Activated CD4-positive, alpha-beta T cell treated with anti-CD3 and anti-CD28 coated beads for 24 hours (primary cell): ENCODE measurements at places on chromosomes 5 and 9.

- no peak for DNase-seq
These were observed 544.1 kb downstream of the RAB3C start for GRCh38 chr5:59126708-59127573.

GRCh38 chr9:107684224-107684623 is 194.7 kb upstream of the KLF4 start:
- no peak for DNase-seq

DNA sequence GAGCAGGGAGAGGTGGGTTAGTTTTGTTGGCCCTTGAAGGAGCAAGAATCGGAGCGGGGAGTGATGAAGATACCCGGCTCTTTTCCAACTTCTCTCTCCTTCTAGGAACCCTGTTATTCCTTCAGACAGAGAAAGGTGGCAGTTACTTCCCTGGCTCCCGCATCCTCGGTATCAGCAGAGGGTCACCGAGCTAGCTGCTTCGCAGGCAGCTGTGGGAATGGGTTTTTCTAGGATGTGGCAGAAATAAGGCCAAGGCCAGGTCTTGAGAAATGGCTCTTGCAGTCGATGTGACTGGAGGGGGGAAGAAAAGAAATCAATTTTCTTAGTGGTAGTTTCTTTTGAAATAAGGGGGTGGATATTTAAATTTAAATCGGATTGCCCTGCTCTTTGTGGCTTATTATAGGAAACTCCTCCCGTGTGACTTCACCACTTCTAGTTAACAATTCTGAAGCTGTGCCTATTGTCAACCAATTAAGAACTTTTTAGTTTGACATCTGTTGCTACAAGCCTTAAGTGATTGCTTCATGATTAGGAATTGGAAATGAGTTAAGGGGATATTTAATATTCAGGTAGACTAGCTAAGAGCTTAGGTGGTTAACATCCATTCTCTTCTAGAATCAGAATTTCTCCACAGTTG is 1.4 kb downstream of the SAP30L start:
- DNase-seq: no peak

GRCh38 chr5:173714551-173715428 is 98.3 kb upstream of the BOD1 start:
- DNase-seq: no peak

DNA sequence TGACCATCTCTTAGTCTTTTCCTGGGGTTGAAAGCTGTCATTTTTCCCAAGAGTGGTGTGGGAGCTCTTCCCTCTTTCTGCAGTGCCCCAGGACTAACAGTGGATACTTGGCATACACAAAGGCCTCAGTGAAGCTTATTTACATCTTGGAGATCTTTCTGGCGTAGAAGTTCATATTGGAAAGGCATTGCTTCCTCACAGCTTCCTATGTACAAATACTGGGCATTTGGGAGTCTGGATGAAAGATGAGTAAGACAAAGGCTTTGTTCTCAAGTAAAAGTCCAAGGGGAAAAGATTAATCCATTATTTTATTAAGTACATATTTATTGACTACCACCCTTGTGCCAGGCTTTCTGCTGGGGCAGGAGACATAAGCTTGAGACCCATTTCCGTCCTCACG is 22.0 kb downstream of the MAP3K1 start:
- no peak for DNase-seq

DNA sequence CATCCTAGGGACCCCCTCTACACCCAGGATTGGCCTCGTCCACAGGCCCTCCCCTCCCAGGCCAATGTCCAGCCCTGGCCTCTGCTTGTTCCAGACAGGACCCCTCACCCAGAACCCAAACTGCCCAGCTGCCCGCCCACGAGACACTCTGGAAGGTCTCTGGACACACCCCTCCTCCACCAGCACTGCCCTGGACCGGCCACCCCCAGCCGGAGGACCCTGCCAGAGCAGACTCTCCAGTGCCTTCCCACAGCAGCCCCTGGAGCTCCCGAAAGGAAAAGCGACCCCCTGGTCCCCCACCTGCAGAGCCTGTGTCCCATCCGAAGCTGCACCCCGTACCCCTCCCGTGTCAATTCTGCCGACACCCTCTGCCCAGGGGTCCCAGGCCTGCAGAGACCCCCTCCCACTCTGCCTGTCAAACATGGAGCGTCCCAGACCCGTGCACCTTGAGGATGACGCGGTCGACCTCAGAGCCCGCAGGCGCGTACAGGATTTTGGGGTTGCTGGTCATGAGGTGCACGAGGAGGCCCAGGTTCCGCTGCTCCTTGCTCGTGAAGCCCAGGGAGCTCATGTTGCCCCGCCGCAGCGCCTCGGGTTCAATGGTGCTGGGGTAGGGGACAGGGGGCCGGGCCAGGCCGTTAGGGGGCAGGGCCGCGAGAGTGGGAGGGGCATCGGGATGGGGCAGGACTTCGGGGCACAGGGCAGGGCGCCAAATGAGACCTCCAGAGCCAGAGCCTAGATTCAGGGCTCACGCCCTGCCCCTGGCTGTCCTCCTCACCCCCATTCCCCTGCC is 8.0 kb downstream of the ABCA2 start:
- no peak for DNase-seq

GRCh38 chr9:21027295-21027694 is 4.1 kb downstream of the HACD4 start:
- no peak for DNase-seq

- no peak for DNase-seq
These were observed 16.7 kb upstream of the TERT start for GRCh38 chr5:1311439-1312055.

DNA sequence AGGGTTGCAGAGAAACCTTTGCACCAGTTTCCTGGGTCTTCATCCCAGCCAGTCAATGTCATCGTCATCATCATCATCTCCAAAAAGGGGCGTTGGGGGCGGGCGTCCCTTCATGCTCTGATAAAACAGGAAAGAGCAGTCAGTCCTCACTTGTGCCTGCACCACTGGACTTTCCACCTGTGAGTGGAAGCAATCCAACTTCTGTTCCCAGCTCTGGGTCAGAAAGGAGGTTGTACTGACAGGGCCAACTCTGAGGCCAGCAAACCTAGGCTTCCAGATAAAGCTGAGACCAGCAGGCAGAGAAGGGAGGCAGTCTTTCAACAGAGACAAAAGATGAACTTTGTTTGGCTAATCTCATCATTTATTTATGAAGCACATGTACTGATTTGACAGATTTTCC is 15.2 kb downstream of the SLC31A2 start:
- no peak for DNase-seq

DNA sequence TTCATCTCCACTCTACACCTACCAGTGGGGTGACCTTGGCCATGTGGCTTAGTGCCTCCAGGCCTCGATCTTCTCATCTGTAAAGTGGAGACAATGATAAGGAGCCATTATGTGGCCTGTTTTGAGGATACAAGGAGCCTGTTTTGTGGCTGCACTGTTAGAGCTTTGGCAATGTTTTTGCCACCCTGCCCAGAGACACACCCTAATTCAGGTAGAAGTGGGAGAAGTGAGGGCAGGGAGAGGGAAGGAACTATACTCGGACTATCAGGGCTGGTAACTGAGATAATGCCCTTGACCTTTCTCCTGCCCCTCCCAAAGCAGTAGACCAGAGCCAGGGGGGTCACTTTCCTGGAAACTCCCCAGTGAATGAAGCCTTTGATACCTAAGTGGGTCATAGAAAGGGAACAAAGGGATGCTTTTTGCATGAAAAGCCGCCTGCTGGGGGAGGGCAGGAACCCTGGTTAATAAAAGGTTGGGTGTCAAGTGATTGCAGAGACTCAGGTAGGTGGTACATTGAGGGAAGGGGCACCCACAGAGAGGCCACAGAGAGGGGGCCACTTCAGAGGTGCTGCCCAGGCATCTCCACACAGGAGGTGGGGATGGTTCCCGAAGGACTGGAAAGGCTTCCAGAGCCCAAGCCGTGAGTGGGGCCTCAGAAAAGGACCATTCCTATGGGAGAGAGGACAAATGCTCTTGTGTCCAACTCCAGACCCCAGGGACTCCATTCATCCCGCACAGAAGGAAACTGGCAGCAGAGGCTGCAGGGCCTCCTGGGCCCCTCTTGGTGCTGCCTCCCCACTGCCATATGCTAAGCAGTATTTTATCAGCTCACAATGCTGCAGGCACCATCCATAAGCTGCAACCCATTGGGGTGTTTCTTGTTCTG is 42.3 kb upstream of the VDAC1 start:
- DNase-seq: no peak

GRCh38 chr5:94481059-94481458 is 137.3 kb downstream of the KIAA0825 start:
- no peak for DNase-seq

DNA sequence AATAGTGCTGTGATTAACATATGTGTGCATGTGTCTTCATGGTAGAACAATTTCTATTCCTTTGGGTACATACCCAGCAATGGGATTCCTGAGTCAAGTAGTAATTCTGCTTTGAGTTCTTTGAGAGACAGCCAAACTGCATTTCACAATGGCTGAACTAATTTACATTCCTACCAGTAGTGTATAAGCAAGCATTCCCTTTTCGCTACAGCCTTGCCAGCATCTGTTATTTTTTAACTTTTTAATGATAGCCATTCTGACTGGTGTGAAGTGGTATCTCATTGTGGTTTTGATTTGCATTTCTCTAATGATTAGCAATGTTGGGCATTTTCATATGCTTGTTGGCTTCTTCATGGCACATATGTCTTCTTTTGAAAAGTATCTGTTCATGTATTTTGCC is 308.5 kb downstream of the ARRDC3 start:
- no peak for DNase-seq

DNA sequence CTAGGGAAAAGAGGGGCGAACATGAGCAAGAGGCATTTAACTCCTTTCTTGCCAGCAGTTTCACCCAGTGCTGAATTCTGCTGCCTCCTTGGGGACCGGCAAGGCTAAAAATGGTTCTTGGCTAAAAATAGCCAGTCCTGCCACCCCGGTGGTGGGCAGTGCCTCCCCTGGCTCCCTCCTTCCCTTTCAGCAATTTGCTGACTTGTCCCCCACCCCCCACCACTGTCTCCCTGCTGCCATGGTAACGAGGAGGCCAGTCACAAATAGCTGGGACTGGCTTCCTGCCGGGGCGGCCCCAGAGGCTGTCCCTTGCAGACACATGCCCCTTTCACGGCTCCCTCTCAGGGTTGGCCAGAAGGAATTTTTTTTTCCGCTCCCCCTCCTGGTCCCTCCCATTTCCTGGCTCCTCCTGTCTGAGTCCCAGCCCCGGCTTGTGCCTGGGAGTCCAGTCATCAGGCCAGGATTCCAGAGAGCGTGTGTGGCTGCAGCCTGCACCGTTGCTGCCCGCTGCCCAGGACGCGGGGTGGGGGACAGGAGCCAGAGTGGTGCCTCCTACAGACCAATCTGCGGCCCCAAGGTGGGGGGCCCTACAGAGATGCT is 130.3 kb downstream of the RGS3 start:
- no peak for DNase-seq

DNA sequence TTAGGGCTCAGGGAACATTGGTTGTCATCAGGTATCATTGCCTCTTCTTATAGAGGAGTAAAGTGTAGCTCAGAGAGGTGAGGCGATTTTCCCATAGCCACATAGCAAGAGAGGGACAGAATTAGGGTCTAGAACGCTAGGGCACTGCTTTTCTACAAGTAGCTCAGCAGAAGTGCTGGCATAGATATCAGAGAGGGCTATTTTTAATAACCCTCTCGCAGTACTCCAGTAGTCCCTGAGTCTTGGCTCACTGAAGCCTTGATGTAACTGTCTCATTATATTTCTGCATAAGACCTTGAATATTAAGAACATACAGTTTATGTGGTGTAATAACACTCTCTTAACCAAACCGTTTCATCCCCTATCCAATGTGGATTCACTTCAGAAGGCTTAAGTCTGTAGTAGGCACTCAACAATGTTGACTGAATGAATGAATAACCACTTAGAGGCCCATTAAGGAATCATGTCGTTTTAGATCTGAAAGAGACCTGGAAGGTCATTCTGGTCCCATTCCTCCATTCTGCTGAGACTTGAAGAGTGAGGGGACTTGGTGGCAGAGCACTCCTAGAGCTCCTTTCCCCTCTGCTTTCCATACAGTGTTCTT is 4.7 kb upstream of the FRMPD1 start:
- DNase-seq: no peak

DNA sequence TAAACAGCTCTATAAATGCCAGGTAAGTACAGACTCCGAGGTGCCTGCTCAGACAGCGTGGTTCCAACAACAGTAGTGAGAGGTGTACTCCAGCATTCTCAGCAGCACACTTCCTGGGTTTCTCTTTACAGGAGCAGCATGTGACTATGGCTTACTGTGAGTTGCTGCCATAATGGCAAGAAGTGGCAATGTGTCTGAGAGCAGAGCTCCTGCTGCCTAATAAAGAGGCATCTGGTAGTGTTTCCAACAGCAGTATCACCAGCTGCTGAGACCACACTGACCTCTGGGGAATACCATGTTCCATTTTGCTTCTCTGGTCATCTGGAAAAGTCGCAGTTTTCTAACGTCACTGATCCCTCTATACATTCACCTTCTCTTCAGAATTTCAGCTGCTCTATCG is 398.2 kb downstream of the SLCO4C1 start:
- DNase-seq: no peak

DNA sequence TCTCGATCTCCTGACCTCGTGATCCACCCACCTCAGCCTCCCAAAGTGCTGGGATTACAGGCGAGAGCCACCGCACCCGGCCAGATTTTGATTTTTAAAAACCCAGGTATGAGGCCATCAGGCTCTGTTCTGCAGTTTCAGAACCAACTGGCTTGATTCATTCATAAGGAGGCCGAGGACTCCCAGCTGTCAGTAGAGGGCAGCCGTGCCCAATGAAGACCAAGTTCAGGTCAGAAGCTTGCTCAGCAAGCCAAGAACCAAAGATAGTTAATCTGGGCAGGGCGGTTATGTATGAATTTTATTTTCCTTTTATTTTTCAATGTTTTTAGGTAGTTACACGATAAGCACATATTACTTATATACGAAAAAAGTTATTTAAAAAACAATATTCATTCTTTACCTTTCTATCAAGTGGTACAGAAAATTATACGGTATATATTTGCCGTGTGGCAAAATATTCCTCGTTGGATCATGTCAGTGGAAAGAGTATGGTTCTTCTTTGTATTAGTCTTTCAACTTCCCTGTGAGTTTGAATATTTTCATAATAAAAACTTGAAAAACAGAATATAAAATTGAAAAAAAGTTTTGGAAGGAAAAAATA is 18.0 kb downstream of the MGAT1 start:
- peak; percentile 38 for DNase-seq

GRCh38 chr5:134948911-134949310 is 18.8 kb upstream of the CATSPER3 start:
- DNase-seq: no peak

GRCh38 chr9:36986468-36987408 is 47.3 kb downstream of the PAX5 start:
- DNase-seq: no peak

DNA sequence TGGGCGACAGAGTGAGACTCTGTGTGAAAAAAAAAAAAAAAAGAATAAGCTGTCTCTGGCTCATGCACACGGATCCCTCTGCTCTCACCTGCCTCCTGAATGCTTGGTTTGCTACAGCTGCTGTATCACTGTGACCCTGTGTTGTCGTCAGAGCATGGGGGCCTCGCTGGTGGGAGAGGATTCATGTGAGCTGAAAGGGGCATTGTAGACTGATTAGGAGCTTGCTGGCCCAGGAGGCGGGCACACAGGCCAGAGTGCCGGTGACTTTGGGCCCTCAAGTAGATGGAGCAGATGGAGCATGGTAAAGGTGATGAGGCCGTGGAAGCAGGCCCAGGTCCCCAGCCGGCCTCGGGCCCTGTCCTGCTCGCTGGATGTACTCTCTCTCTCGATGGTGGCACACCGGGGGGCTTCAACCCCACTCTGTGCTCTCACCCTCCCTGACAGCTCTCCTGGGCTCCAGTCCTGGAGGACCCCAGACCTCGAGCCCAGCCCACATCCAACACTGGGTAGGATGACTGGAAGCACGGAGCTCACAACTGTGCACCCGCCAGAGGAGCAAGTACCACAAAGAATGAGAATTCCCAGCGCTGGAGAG is 7.1 kb downstream of the FLT4 start:
- no peak for DNase-seq

- DNase-seq: no peak
These were observed 246.5 kb downstream of the PCSK5 start for GRCh38 chr9:76136986-76137385.
